ENCODE measurements at places on chromosomes 12 and 14.
A peak's percentile ranks its signal among the peaks of the same experiment; 100 is the strongest.

DNA sequence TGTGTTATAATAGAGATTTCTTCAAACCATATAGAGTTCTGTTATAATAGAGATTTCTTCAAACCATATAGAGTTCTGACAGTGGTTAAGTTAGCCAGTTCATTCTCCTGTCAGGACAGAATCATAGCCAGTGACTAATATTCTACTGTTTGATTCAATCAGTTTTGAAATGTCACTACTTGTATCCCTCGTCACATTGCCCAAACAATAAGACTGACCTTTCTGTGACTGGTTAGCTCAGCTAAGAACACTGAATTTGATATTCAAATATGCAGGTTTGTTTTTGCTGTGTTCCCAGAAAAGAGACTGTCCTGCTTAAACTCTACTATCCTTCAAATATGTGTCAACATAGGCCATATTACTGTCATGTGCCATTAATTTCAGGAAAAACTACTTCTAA, 74.4 kb downstream of the ALG10B start:
- DNase-seq = no peak

DNA sequence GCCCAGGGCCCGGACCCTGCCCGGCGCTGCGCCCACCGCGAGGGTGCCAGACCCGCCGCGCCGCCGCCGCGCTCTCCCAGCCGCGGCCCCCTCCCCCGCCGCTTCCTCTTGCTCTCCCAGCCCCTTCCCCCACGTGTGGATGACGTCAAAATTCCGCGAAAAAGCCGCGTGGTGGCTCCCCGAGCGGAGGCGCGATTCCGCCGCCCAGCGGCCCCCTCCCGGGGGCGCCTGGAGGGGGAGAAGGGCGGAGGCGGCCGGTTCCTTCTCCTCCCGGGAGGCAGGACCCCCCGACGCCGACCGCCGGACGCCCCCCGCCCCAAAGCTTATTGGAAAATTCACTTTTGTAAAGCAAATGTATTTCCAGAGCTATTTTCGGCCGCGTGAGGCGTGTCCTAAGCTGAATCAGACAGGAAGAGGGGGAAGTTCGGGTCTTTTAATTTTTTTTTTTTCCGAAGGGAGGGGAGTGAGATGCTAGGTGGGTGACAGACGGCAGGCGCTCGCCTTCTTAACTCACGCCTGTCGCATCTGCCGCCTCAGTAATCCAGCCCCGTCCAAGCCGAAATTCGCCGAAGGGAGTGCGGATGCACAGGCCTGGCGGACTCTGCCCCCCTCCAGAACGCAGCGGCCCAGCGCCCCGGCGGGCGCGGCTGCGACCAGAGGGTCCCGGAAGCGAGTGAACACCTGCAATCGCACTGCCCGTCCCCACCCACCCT, 4.1 kb upstream of the CCND2 start:
- DNase-seq = peak; percentile 73

DNA sequence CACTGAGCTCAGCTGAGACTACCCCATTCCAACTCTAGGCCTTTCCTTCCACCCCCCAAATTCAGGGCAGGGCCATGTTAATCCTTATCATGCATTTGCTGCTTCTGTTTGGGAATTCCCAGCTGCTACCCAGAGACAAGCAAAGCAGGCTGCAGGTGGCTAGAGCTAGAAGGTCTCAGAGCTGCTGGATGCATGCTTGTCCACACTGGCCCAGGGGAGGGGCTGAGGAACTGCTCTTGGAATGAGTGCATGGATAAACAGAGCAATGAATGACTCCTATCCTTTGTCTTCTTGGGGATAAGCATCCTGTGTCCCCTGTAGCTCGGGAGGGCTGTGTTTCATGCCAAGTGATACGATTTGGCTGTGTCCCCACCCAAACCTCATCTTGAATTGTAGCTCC, 136.8 kb upstream of the NOS1 start:
- no peak for DNase-seq

- no peak for DNase-seq
Observed at GRCh38 chr14:61567838-61568571, 127.3 kb upstream of the HIF1A start.

DNA sequence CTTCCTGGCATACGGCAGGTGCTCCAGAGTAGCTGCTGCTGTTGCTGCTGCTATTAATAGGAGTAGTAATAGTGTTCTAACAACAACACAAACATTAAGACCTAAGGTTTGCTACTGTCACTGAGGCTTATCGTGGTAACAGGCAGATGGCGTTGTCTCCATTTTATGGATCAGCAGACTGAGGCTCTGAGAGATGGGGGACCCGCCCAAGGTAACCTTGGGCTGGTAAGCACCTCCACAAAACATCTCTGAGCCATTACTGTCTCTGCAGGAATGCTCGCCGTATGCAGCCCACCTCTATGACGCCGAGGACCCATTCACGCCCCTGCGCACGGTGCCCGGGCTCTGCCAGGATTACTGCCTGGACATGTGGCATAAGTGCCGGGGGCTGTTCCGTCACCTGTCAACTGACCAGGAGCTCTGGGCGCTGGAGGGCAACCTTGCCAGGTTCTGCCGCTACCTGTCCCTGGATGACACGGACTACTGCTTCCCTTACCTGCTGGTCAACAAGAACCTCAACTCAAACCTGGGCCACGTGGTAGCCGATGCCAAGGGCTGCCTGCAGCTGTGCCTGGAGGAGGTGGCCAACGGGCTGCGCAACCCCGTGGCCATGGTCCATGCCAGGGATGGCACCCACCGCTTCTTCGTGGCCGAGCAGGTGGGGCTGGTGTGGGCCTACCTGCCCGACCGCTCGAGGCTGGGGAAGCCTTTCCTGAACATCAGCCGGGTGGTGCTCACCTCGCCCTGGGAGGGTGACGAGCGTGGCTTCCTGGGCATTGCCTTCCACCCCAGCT, 7.2 kb downstream of the HHIPL1 start:
- DNase-seq = no peak

DNA sequence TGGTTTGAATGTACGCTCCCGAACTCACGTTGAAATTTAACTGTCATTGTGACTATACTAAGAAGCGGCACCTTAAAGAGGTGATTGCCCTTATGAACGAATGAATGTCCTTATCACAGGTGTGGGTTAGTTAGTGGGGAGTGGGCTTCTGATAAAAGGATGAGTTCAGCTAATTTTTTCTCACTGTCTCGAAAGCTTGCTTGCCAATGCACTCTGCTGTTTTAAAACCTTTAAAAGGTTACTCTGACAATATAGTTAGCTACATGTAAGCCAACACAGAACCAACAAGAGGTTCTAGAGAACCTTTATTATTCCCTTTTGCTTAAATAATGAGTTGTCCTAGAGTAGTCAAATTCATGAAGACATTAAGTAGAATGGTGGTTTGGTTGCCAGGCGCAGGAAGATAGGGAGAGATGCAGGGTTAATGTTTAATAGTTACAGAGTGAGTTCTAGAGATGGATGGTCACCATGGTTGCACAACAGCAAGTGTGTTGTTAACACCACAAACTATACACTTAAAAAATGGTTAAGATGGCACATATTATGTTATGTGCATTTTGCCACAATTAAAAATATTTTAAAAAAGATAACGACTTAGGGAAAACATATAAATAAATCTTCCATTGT, 26.3 kb downstream of the RTN1 start:
- DNase-seq = no peak

GRCh38 chr12:61869796-61870195, 390.4 kb upstream of the USP15 start:
- no peak for DNase-seq

DNA sequence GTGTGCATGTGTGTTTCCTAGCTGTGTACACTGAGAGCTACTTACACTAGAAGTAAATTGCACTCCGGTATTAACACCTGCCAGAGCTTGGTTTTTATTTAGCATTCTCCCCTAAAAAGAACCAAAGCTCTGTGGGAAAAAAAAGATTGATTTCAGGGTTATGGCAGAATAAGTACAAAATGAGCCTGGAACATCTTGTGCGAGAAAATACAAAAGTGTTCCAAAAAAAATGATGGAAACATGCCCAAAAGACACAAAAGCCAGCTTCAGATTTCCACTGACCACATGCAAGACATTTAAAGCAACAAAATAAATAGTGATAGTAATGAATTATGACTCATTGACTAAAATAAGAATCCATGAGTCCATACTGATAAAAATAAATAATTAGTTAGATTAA, 188.3 kb downstream of the GXYLT1 start:
- DNase-seq = peak; percentile 13

DNA sequence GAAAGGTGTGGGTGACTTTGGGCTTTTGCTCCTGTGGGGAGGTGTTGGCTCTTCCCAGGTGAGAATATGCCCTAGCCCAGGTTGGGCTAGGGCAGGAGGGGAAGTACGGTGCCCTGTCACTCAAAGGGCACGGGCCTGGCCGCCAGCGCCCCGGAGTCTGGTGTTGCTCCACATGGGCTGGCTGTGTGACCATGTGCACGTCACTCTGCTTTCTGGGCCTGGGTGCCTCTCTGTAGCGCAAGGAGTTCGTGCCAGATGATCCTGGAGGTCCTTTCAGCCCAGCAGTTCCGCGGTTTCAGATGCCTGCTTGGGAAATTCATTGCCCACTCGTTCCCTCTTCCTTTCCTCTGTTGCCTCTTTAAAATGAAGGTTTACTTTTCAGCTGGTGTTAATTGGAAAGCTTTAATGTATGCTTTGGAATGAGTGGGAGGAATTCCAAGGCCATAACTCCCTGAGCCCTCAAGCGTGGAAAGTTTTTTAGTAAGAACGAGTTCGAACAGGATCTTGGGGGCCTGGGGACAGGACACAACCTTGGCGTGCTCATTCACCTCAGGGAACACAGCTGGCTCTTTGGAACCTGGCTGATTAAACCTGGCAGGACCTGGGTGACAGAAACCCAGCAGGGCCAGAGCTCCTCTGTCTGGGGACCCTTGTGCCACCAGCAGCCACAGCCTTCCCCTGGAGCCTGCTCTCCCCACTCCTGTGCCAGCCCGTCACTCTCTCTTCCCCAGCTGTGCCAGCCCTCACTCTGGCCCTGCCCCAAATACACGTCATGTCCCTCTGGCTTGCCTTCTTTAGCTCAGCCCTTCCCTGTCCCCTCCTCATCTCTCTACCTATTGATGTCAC, 42.8 kb downstream of the TSPAN9 start:
- DNase-seq = peak; percentile 65

DNA sequence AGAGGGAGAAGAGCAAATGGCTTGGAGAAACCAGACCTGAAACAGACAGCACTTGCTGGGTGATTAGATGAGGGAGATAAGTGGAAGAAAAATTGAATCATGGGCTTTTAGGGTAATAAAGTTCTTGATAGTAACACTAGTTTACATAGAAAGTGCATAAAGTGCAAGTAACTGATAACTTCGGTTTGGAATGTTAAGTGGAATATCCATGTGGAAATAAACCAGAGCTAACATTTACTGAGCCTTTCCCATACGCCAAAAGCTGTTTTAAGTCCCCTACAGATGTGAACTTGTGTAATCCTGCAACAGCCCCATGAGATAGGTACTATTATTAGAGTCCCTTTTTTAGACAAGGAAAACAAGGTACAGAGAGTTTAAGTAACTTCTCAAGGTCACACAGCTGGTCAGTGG, 77.1 kb upstream of the NUDT4 start:
- no peak for DNase-seq

GRCh38 chr14:50040401-50040775, 76.0 kb downstream of the VCPKMT start:
- DNase-seq = no peak

DNA sequence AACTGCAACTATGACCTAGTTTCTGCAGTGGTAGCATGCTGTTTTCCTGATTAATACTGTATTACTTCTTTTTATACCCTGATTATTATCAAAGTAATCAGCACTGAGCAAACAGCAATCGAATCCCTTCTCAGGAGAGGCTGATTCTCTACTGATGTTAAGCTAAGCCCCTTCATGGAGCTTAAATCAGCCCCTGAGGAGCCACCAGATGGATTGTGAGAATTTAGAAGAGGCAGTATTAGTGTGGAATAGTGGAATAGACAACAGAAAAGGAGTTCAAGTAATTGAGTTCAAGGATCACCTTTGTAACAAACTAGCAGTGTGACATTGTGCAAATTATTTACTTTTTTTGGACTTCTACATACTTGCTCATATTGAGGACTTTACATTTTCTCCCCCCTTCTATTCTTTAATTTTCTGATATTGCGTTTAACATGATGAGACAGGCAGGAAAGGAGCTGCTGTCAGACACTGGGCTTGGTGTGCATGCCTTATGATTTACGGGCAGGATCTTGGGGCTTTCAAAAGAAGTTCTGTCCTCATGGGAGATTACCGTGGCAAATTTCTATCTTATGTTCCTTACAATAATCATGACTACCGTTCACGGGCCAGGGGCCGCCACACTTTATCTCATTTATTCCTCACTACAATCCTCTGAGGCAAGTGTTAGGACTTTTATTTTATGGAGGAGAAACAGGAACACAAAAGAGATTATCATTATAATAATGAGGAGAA, 68.0 kb downstream of the PTPRR start:
- no peak for DNase-seq

- peak; percentile 37 for DNase-seq
Observed at GRCh38 chr12:78863482-78864402, 832 bp upstream of the SYT1 start.

DNA sequence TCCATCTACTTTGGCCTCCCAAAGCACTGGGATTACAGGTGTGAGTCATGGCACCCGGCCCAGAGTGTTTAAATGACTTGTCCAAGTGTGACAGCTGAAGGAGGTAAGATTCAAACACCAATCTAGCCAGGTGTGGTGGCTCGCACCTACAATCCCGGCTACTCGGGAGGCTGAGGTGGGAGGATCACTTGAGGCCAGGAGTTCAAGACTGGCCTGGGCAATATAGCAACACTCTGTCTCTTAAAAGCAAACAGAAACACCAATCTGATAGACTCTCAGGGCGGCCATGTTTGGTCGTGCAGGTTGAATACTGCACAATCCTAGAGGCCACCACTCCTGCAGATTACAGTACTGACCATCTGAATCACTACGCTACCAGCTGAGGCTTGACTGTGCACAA, 68.7 kb downstream of the RBM19 start:
- no peak for DNase-seq

GRCh38 chr14:104392001-104392395, 187.6 kb upstream of the C14orf180 start:
- DNase-seq = no peak

GRCh38 chr14:61736751-61737150, 25.5 kb upstream of the SNAPC1 start:
- DNase-seq = no peak

GRCh38 chr12:4826909-4827308, 82.8 kb upstream of the KCNA1 start:
- no peak for DNase-seq

DNA sequence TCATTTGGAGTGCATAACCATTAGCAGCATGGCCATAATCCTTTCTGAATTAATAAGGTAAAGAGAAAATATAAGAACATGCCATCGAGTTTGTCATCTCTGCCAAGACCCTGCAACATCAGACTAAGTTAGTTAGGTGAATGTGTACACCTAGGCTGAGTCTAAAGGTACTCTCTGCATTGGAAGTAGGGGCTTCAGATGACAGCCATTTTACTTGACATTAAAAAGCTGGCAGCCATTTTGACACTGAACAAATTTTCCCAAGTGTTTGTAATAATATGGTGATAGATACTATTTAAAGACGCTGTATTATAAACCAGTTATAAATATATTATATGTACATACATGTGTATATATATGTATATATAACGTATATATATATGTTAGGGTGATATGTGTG, 79.0 kb downstream of the SUDS3 start:
- DNase-seq = no peak

GRCh38 chr14:93629643-93630042, 158.6 kb downstream of the PRIMA1 start:
- no peak for DNase-seq
